Cerebellar nuclear complex (tissue), 1 donor: ENCODE measurements at places on chromosomes 16 and 17.

- no peak for DNase-seq
Measured at GRCh38 chr16:67108931-67109406, 772 bp upstream of the PHAF1 start.

GRCh38 chr16:88331989-88332920 is 50.5 kb upstream of the ZNF469 start:
- DNase-seq = no peak

- no peak for DNase-seq
Measured at GRCh38 chr17:83079352-83079747, at the start of gene METRNL. METRNL (plus strand) TSS chr17:83079609; CDS start chr17:83079816, 207 bp downstream.

DNA sequence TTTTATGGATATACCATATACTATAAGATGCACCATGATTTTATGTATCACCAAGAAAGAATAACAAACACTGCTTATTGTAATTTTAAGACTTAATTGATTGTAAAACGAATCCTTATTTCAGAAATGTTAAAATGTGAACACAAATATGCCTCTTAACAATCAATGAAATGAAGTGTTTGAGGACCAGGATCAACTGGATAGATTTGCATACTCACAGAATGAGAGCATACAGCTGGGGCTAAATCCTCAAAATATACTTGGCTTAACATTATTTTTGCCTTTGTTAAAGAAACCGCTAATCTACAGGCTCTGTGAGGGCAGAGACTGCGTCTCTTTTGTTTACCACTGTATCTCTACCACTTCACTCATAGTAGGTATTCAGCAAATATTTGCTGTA is 93.6 kb downstream of the SPACA3 start:
- DNase-seq = no peak

DNA sequence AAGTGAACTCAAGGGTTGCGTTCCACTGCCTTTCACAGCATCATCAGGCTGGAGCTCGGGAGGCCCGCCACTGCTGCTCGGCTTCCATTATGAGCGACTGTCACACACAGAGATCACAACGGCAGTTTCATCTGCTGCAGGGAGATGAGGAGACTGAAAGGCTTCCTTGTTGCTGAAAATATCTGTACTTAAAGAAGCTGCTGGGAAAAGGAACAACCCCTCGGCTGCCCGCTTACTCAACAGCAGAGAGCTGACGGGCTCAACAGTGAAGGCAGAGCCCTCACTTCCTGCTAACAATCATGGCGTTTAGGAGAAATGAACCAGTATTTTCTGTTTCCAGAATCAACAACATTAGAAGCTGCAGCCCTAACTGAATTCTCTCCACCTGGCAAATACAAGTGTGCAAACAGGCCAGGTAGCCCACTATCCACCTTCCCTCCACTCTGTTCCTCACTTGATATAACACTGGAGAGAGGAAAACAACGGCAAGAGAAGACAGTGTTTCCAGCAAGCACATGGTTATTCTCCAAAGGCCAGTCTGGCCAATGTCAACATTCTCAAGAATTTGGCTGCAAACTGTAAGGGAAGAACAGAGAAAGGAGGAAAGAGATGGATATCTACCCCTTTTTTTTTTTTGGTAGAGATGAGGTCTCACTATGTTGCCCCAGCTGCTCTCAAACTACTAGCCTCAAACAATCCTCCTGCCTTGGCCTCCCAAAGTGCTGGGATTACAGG is 33.7 kb downstream of the MBTPS1 start:
- no peak for DNase-seq

DNA sequence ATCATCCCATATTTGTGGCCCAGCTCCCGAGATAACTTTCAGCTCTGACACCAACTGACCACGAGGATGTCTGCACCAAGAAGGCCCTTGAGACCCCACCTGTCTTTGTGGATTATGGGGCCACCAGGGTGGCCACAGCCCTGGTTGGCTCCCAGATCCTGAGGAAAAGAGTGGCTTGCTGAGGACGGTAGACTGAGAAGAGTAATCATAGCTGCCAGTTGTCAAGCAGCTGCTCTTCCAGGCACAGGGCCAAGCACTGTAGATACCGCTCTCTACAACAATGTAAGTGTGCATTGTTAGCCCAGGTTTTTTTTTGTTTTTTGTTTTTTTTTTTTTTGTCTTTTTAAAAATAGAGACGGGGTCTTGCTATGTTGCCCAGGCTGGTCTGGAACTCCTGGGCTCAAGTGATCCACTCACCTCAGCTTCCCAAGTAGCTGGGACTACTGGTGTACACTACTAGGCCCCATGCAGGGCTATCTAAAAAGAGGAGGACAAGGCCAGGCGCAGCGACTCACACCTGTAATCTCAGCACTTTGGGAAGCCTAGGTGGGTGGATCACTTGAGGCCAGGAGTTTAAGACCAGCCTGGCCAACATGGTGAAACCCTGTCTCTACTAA is 9.6 kb downstream of the ZNF205 start:
- no peak for DNase-seq

- no peak for DNase-seq
Measured at GRCh38 chr17:39608142-39608981, 642 bp upstream of the NEUROD2 start.

DNA sequence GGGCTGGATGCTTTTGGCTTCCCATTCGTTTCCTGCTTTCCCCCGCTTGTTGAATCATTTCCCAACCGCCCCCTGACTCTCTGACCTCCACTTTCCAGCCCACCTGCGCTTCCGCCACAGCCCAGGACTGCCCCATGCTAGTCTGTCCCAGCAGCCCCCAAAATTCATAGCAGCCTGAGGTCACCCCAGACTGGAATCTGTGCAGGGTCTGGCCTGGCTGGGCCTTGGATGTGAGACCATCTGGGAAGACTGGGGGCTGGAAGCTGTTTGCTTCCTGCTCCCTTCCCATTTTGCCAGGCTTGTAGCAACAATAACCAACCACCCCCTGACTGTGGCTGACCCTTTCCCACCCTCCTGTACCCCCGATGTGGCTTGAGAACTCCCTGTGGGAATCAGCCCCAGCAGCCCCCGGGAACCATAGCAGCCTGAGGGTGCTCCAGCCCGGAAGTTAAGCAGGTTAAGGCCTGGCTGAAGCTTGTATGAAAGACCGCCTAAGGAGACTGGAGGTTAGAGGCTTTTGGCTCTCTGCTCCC is 2290.8 kb downstream of the TP53TG3F start:
- DNase-seq = no peak

DNA sequence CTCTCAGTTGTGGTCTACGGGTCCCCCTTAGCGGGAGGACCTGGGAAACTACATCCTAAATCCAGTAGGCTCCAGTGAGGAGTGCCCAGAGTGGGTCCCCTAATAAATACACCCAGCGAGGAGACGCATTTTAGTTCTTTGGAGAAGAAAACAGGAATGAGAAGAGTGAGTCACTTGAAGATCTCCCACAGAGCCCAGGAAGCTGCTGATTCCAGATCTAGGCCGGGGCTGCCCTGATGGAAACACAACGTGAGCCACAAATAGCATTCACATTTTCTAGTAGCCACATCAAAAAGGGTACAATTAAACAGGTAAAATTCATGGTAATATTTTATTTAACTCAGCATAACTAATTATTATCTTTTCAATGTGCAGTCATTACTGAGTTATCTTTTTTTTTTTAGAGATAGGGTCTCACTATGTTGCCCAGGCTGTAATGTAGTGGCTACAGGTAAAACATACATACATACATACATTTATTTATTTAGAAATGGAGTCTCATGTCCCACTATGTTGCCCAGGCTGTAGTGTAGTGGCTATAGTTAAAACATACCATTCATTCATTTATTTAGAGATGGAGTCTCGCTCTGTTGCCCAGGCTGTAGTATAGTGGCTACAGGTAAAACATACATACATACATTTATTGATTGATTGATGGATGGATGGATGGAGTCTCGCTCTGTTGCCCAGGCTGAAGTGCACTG is 21.5 kb downstream of the FBXO31 start:
- DNase-seq = no peak
